ENCODE measurements at places on chromosomes 16 and 17.

- no peak for DNase-seq
Observed at GRCh38 chr17:72772331-72772821, 320.1 kb downstream of the SLC39A11 start.

GRCh38 chr17:39073916-39074315 lies 77.5 kb downstream of the PLXDC1 start:
- no peak for DNase-seq

DNA sequence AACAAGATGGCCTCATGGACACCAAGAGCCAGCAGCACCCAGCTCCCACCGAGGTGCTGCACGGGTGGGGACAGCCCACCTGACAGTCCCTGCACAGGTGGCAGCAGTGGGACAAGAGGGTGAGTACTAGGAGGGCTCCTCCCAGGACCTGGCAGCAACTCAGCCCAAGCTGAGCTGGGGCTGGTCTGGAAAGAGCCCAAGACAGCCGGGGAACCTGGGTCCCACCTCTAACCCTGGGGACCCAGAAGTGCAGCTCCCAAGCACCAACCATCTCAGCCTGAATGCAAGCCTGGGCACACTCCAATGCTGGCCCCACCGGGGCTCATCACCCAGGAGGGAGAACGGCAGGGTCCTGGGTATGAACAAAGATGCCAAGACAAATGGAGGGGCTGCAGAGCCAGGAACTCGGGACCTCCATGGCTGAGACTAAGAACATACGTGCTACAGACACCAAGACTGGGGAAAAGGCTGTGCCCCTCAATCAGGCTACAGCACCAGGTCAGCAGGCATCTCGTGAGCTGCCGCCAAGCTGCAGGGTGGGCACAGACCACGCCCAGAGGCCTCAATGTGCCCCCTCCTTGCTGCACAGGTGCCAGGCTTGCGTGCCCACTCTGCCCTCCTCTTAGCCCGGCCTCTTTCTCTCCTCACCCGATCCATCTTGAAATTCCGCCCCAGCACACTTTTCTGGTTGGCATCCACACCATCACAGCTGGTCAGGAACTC lies 37.5 kb upstream of the GSG1L start:
- DNase-seq, result no peak

DNA sequence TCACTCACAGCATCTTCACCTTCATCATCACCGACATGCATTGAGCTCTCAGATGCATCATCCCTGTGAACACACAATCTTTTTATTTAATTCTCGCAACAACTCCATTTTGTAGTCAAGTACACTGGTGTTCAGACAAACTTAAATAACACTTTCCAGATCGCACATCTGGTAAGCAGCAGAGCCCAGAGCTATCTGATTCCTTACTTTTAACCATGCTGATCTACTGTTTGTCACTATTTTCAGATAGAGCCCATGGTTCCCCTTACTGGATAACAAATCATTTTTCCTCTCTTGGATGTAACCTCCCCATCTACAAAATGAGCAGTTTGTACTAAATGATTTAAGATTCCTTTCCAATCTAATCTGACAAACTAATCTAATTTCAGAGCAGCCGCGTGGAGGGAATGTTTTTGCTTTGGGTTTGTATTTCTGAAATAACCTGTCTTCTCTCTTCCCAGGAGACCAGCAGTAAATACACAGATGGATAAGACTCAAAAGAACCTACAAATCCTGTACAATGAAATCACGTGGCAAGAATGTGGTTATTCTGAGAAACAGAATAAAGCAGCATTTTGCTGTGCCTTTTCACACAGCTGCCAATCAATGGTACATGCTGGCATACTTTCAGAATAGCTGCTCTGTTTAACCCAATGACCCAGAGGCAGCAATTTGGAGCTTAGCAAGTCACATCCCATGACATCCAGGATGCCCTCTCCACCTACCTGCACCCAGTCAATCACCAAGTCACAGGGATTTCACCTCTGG lies 72.9 kb upstream of the CCL2 start:
- DNase-seq, result no peak

DNA sequence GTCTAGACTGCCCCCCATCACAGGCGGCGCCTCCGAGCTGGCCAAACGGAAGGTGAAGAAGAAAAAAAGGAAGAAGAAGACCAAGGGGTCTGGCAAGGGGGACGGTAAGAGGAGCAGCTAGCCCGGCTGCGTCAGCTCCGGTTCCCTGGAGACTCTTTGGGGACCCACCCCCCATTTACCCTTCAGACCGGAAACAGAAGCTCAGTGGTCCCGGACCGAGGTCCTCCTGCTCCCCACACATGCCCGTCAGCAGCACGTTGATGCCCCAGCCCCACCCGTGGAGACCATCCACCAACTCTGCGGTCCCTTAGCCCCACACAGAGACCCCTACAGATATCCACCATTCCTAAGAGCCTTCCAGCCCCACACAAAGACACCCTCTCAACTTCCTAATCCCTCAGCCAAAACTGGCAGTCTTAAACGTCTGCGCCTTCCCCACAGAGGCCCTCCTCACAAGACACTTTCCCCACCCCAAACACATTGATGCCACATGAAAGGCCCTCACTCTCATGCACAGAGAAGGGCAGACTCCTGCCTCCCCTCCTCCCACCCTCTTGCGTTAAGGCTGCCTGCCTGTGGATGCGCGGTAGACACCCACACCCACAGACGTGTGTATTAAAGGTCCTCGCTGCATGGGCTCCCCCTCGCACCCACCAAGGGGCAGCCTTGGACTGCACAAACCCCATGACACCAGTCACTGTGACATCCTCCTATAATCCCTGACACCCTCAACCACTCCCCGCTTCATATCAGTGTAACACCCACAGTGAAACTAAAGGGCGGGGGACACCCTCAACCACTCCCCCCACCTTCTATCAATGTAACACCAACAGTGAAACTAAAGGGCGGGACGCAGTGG lies 58.2 kb upstream of the RPH3AL start:
- DNase-seq, result peak; percentile 64

DNA sequence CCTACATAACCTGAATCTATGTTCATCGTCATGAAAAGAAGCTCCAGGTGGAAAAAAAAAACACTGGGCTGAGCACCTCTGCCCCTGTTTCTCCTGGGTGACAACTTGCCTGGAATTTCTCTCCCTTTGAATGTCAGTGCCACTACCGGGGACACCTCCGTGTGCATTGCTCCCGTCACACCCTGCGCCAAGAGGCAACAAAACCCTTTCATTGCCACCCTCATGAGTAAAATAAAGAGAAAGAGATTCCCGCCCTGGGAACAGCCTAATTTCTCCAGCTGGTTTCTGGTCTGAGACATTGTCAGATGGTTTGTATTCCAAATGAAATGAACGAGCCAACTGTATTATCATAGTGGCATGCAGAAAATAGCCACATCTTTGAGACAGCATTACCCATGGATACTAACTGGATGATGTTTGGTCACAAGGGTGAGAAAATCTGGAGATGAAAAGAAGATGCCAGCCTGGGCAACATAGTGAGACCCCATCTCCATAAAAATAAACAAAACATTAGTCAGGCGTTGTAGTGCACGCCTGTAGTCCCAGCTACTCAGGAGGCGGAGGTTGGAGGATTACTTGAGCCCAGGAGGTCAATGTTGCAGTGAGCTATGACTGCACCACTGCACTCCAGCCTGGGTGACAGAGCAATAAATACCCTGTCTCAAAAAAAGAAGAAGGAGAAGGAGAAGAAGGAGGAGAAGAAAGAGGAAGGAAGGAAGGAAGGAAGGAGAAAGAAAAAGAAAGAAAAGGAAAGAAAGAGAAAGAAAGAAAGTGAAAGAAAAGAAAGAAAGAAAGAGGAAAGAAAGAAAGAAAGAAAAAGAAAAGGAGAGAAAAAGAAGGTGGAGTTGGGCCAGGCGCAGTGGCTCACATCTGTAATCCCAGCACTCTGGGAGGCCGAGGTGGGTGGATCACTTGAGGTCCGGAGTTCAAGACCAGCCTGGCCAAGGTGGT lies 42.2 kb upstream of the ADCY9 start:
- DNase-seq, result no peak

- DNase-seq, result no peak
Observed at GRCh38 chr16:78784771-78785170, 685.3 kb downstream of the WWOX start.

- no peak for DNase-seq
Observed at GRCh38 chr16:3045758-3046640, at the start of gene MMP25. Gene MMP25 (plus strand): TSS chr16:3046561. CDS start chr16:3046918, 357 bp downstream.

DNA sequence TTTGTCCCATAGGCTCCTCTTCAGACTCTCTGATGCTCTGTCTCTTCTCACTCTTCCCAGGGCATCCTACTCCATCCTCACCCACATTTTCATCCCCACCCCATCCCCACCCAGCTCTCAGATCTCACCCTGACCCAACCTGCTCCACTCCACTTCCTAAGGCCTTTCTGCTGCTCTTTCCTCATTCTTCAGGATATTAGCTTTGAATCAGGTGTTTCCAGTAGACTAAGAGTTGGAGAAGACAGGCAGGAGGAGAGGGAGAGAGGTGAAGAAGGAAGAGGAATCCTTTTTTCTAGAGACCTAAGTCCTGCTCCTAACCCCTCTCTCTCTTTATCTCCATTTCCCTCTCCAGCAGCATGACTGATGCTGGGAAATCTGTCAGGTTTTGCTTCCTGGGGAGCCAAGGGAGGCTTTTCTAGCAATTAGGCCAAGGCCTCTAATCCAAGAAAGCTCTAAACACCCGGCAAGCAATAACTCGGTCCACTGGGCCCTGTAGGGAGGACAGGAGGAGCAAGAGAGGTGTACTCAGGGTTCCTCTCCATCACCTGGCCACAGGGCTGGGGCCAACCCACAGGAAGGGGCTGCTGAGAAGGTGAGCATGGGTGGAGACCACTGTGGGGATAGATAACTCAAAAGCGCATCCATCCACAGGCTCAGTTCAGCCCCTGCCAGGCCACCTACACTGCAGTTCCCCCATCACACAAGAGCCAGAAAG lies 133.3 kb downstream of the TMEM132E start:
- no peak for DNase-seq

DNA sequence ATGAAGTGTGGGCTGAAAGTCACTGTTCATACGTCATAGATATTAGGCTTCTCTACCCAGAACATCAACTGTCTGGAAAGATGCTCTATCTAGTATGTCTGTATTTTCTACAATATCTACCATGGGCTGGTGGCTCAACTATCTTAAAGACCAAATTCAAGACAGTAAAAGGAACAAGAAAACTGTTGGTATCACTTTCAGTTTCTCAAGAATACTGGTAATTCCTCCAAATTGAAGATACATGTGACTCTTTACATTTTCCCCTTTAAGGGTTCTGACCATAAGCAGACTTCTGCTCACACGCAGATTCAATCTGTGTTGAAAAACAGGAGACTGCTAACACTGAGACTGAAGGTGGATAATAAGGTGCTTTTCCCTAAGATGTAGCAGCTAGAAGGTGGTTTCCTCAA lies 24.2 kb downstream of the XPO6 start:
- peak; percentile 56 for DNase-seq

DNA sequence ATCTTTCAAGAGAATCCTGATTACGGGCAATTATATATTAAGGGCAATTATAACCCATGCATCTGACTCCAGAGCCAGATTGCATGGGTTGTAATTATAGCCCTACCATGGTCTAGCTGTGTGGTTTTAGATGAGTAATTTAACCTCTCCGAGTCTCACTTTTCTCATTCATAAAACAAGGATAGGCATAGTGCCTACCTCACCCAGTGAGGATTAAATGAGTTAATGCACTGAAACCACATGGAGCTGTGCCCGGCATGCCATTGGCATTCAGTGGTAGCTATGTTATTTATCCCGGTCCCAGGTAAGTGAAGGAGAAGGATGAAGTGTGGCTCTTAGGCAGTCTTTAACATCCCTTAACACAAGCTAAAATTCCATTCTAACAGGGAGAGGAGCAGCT lies 6.3 kb downstream of the SNX20 start:
- no peak for DNase-seq

GRCh38 chr17:56894859-56895455 lies 18.9 kb downstream of the TRIM25 start:
- DNase-seq, result no peak

- DNase-seq, result no peak
Observed at GRCh38 chr16:19883966-19884485, 622 bp downstream of the GPRC5B start.

GRCh38 chr16:553601-554296 lies 6.4 kb upstream of the PRR35 start:
- DNase-seq, result no peak

DNA sequence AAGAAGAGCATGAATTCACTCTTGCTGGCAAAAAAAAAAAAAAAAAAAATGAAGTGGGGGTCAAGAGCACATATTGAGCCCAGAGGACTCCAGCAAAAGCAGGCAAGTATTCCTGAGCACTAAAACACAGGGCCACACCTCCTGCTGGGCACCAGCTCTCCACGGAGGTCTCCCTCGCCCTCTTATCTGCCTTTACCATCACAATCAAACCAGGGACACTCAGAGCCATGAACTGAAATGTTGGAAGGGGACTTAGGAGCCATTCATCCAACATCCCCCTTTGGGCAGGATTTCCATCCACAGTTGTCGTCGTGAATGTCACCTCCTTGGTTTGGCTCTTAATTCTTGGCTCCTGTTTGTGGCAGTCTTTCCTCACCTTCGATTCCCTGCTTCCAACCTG lies 89.8 kb upstream of the GNAO1 start:
- no peak for DNase-seq

DNA sequence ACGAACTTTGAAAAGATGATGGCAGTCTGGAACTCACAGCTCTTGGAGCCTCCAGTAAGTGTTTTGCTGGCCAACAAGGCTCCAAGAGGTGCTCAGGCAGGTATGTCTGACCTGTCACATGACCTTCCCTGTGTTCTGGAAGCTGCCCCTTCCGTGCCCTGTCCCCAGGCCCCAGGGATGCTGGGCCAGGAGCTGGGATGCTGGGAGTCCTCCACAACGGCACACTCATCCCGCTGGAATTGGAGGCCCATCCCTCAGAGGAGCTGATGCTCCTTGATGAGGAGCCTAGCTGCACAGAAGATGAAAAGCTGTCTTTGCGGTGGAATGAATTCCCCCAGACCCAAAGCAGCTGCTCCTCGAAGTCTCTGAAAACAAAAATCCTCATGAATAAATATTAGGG lies 47.8 kb downstream of the HOXB1 start:
- no peak for DNase-seq

GRCh38 chr17:81064678-81065475 lies 29.9 kb downstream of the BAIAP2 start:
- DNase-seq, result no peak

GRCh38 chr16:27522173-27522707 lies 27.5 kb downstream of the GTF3C1 start:
- no peak for DNase-seq

DNA sequence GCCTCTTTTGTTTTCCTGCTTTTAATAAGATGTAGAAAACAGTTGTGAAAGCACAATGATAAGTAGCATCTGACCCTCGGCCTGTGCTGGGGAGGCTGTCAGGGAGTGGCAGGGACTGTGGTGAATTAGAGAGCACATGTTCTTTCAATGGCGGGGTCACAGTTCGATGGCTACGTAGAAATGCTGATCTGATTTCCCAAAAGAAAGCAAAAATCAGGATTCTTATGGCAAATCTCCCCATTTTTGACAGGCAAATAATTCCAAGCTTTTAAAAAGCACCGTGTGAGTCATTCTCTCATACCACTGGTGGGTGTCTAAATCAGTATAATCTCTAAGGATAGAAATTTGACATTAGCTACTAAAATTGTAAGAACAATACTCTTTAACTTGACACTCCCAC lies 4.2 kb upstream of the MAPK7 start:
- no peak for DNase-seq

GRCh38 chr17:68908045-68908444 lies 47.1 kb downstream of the ABCA8 start:
- DNase-seq, result no peak

GRCh38 chr16:48452991-48453760 lies 68.0 kb upstream of the SIAH1 start:
- no peak for DNase-seq

GRCh38 chr17:76248013-76248782 lies 7.9 kb upstream of the RNF157 start:
- DNase-seq, result no peak
